ENCODE measurements at places on chromosomes 4 and X. TPM values are rescaled to one million over a fixed set of nuclear protein-coding genes. Genes with fewer than 3 reads are reported as not detected.

The XG gene
- 18.7 TPM for polyA plus RNA-seq

The CCNB3 gene
- polyA plus RNA-seq = 0.10 TPM

The USP17L13 gene
- not detected for polyA plus RNA-seq

The LEF1 gene
- polyA plus RNA-seq = 5.7 TPM

The FHDC1 gene
- 1.8 TPM for polyA plus RNA-seq

The SMARCA1 gene
- 11.2 TPM for polyA plus RNA-seq

The BEX2 gene
- polyA plus RNA-seq = 12.4 TPM

The SEL1L3 gene
- 17.2 TPM for polyA plus RNA-seq

The ARHGAP24 gene
- 0.45 TPM for polyA plus RNA-seq

The ADRA2C gene
- polyA plus RNA-seq = 0.13 TPM

The PDE6B gene
- polyA plus RNA-seq = 0.34 TPM

The SPP1 gene
- polyA plus RNA-seq = 0.24 TPM

The TCEAL3 gene
- polyA plus RNA-seq = 60.8 TPM

The C4orf51 gene
- not detected for polyA plus RNA-seq

The PLCXD1 gene
- 10.6 TPM for polyA plus RNA-seq

The SLC9A7 gene
- 3.0 TPM for polyA plus RNA-seq

The NLGN3 gene
- not detected for polyA plus RNA-seq

The ZNF185 gene
- polyA plus RNA-seq = 15.3 TPM

The CNGA1 gene
- polyA plus RNA-seq = 0.50 TPM

Data from foreskin keratinocyte (primary cell).